ENCODE measurements at places on chromosomes 1 and 21. TPM values are rescaled to one million over a fixed set of nuclear protein-coding genes. Genes with fewer than 3 reads are reported as not detected.

The S100A10 gene
- 215 TPM for polyA plus RNA-seq

GRCh38 chr1:114118351-114118990, 35.2 kb downstream of the SYT6 start:
- DNase-seq = no peak

DNA sequence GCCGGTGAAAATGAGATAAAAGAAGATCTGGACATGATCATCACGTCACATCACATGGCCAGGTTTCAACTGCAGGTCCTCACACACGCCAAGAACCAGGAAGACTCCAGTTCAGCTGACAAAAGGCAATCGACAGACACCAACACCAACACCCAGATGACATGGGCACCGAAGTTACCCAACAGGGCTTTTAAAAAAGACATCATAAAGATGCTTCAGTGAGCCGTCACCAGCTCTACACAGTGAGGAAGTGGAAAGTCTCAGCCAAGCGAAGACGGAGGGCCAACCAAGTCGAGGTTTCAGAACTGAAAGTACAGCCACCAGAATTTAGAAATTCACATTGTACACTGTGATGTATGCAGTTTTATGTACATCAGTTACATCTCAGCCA, 154.3 kb upstream of the COL6A1 start:
- DNase-seq = no peak

DNA sequence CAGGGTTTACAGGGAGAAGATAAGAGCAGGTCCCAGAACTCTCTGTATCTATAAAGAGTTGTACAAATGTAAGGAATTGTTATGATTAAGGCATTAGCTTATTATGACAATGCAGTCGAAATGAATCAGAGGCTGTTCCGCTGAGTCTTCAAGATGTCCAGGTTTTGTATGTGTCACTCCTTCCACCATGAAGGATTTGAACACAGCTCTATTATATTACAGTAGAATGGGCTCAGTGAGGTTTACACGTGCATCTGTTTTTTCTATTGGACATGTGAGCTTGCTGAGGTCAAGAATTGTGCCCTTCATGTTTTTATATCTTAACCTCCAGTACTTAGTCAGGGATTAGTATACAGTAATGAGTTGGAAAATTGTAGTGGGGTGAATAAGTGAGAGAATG, 86.3 kb downstream of the MPZL1 start:
- no peak for DNase-seq
